Spinal cord (tissue), 10 donors: ENCODE measurements at places on chromosomes 6 and 20.

DNA sequence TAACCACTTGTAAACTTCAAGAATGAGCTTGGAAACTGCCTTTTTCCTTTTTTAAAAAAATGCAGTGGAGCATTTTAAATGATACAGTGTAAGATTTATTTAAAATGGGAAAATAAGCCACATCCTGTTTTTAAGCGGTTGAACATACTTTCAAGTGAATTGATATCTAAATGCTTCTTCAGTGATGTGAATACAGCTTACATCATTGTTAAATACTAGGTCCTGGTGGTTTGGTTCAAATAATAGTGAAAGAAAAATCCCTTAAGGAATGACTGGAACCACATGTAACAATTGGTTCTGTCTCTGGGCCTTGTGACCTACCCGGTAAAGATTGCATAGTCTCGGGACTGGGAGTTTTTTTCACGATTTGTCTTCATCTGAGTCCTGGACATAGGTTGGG is 44.2 kb downstream of the BMP6 start:
- DNase-seq = no peak

DNA sequence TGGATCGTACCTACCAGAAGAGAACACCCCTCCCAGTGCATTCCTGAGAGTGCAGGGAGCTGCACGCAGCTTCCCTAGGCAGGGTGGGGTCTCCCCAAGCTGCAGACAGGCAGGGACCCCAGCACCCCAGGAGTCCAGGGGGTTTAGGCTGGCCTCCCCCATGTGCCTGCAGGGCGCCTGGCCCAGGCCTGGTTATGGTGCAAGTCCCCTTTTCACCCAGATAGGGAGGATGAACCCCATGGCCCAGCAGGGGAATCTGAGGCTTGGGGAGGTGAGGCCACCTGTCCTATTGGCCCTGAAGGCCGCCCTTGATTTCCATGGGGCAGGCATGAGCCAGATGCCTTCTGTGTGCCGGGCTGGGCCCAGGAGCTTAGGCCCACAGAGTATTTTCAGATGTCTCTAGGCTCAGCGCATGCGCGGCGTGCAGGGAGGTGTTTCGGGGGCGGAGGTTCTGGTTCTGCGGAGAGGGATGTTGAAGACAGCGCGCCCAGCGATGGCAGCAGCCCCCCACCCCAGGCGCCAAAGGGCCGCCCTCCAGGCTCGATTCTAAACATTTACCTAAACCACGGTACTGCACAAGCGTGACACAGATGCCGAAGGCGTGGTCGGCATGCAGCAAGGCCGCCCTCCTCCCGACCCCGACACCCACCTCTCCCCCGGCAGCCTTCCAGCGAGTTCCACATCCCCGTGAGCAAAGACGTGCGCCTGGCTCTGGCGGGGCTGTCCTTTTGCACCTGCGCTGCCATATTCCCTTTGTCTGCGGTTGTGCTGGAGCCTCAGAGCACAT is 29.4 kb downstream of the COL20A1 start:
- no peak for DNase-seq

DNA sequence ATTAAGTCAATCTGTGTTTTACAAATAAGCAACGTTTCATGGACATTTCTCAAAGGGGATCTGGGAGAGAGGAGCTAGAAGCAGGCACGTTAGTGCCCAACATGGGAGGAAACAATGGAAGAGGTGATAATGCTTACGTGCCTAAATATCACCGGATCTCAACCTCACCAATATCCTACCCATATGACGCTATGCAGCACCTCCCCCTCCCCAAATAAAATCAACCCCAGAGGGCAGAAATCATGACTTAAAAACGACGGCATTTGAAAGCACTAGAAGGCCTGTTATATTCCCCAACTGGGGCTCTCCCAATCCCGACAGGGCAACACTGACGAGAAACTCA is 425 bp downstream of the HBS1L start:
- no peak for DNase-seq

DNA sequence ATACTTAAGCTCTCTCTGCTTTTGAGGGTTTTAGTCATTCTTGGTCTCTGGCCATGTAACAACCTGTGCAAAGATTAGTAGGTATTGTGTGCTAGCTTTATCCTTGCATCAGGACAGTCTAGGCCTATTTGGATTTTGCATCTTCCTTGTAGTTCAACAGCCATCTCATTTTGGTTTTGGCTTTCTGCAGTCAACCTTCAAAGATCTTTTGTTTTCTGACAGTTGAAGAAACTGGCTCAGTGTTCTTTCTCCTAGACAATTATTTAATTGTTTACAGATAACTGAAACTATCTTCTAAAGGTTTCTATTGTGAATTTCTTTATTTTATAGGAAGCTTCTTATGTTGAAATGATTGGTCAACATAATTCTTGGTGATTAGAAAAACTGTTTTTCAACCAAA is 307.5 kb downstream of the CDKAL1 start:
- no peak for DNase-seq

DNA sequence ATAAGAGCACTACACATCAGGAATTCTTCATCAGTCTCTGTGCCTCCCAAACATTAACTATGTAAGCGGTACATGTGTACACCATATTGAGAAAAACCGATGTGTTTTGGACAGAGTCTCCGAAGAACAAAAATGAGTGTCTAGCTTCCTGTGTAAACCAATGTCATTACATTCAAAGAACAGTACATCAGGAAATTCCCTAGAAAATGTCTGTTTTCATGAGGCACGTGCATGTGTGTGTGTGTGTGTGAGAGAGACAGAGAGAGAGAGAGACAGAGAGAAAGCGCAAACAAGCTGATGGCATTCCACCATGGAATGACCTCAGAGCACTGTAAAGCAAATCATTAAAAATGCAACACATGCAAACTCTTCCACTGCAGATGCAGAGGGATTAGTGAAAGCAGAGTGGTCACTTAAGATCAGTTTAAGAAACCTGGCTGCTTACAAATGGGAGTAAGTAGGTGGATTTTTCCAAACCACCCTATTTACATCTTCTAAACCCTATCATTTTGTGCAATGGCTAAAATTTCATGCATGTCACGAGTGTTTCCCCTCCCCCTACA is 133.9 kb downstream of the HIVEP2 start:
- no peak for DNase-seq

DNA sequence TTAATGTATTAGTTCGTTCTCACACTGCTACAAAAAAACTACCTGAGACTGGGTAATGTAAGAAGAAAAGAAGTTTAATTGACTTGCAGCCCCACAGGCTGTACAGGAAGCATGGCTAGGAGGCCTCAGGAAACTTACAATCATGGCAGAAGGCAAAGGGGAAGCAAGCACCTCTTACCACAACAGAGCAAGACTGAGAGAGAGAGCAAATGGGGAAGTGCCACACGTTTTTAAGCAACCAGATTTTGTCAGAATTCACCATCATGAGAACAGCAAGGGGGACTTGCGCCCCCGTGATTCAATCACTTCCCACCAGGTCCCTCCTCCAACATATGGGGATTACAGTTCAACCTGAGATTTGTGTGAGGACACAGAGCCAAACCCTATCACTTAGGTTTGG is 70.8 kb upstream of the SRSF6 start:
- DNase-seq = no peak

GRCh38 chr6:164045082-164045481 is 630.6 kb downstream of the QKI start:
- no peak for DNase-seq

DNA sequence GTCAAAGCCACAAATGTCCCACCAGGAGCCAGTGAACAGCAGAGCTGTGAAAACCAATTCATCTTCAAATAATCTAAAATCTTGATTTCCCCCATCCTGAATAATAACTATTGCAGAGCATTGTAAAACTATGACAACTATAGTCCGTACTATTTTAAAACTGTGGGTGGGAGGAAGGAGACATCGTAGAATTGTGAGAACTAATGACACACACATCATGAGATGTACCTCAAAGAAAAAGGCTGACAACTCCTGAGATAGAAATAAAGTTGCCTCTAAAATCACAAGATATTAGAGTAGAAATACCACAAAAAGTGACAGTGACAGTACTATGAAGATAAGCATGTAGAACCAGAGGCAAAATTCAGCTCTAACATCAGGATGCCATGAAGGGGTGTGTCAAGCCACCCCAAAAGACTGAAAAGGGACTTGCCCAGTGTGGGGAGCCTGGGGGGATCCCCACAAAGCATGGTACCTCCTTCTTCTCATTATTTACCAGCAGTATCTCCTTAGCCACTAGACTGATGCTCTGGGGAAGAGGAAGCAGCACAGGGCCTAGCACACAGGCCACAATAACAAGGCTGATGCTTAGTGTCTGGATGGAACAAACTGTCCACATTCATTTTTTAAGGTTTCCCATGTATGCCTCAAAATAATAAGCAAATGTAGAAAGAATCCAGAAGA is 13.4 kb downstream of the NAPB start:
- no peak for DNase-seq

GRCh38 chr6:166419717-166420116 is 37.0 kb upstream of the MPC1 start:
- no peak for DNase-seq

DNA sequence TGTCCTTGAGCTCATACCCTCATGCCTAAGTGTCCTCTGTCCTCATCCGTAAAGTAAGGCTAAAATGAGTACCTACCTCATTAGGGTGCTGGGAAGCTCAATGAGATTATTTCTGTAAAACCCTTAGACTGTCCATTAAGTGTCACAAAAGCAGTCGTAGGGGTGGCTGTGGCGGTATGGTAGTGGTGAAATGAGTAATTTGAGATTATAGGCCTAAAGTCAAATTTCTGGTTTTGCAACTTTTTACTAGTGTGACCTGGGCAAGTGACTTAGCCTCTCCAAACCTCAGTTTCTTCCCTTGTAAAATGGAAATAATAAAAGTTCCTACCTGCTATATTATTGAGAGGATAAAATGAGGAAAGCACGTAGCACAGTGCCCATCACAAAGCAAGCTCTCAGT is 148.2 kb upstream of the AKAP12 start:
- no peak for DNase-seq

DNA sequence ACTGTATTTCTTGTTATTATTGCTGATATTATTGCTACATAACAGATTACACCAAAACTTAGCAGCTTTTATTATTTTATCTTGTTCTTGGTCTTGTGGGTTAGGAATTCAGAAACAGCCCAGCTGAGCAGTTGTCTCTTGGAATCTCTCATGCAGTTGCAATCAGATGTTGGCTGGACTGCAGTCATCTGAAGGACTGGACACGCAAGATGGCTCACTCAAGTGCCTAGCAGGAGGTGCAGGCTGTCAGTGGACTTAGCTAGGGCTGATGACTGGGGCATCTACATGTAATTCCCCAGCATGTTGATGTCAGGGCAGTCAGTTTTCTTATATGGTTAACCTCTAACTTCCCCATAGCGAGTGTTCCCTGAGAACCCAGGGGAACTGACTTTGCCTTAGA is 128.6 kb upstream of the PLCB4 start:
- DNase-seq = no peak

DNA sequence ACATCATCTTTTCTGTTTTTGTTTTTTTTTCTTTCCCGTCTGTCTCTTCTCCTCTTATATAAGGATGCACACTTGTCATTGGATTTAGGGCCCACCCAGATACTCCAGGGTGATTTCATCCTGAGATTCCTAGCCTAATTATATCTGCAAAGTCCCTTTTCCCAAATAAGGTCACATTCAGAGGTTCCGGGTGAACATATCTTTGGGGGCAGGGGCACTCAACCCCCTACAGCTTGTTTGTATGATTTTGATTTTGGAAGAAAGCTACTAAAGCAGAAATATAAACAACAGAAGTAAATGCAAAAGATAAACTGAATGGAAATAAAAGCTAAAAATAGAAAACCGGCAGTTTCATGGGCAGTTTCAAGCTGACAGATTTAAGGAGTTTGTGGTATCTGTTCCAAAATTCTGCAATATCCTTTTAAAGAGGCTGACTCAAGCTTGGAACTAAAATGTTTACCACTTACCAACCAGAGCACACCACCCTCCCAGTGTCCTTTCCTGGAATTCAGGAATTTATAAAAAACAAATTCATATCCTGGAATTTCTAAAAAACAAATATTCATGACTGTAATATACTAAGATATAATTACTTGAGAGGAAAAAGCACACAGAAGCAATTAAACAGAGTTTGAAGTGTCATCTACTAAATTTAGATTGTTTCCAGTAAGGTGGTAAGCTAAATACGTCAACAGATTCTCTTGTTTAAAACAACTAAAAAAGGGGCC is 100.0 kb upstream of the CARMIL1 start:
- DNase-seq = no peak

GRCh38 chr6:166221040-166221439 is 53.4 kb upstream of the TBXT start:
- no peak for DNase-seq

DNA sequence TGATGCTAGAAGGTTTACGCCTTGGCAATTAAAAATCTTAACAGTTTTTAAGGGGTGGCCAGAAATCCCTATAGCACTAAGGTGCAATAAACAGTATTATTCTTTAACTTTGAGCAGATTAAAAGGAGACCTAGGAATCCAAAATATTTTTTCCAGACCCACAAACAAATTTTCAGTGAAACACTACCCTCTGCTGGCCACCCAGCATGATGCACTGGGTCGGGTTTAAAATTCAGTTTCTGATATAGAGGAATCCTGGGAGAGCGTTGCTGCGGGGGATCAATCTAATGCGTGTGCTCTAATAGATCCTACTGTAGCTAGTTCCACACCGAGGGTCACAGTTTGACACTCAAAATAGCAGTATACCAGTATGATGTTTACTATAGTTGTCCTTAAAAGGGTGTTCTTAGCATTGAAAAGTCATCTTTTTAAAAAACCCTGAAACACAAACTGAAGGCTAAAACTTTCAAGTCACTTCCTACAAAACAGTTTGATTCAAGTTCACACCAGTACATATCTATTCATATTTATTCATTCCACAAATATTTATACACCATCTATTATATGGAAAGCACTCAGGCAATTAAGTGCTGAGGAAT is 10.2 kb downstream of the UBE3D start:
- DNase-seq = peak; percentile 81

GRCh38 chr20:9912858-9913434 is 74.1 kb upstream of the PAK5 start:
- DNase-seq = peak; percentile 15

DNA sequence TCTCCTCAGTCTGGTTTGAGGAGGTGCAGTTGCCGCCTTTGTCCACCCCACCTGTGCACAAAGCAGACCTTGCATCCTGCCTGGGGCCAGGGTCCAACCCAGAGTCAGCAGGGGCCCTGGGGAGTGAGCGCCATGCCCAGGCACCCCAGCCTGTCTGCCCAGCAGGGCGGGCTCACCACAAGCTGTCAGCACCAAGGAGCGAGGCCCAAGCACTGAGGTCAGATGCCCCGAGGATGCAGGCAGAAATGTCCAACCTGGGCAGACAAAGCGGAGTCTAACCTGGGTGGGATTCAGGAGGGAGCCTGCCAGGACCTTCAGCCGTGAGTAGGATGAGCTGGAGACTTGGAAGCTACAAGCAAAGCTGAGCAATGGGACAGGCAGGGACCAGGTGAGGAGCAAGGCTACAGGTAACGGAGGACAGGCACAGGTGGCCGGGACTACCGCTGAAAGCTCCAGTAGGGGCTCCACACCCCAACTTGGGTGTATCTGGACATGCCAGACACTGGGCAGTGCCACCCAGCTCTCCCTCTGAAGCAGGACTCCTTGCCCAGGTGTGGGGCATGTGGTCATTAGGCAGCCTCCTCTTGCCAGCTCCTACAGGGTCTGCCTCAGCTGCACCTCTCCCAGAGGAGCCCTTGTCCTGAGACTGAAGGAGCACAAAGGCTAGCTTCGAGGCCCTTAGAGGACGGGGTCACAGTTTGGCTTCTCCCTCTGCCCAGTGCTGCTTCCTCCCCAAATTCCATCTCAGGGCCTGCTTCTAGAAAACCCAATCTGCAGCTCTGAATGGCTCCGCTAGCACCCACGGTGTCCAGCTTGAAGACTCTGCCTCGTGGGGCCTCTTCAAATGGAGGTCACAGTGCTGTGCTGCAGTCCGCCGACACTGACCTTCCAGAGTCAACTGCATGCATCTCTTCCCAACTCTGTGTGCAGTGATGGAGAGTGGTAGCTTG is 210.6 kb upstream of the CDYL start:
- DNase-seq = no peak

GRCh38 chr20:9838035-9838377 is 870 bp downstream of the PAK5 start:
- no peak for DNase-seq
